ENCODE measurements at places on chromosomes 4 and X.

DNA sequence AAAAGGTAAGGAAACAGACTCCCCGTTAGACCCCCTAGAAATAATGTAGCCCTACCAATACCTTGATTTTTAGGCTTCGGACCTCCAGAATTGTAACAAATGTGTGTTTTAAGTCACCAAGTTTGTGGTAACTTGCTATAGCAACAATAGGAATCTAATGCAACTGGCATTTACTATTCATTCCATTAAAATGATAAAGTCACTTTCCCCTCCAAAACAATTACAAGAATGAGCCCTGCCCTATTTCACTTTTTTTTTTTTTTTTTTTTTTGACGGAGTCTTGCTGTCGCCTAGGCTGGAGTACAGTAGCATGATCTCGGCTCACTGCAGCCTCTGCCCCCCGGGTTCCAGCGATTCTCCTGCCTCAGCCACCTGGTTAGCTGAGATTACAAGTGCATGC, 3.5 kb upstream of the DDX60L start:
- DNase-seq, result no peak

GRCh38 chr4:169128902-169129301, 118.8 kb upstream of the CBR4 start:
- no peak for DNase-seq

DNA sequence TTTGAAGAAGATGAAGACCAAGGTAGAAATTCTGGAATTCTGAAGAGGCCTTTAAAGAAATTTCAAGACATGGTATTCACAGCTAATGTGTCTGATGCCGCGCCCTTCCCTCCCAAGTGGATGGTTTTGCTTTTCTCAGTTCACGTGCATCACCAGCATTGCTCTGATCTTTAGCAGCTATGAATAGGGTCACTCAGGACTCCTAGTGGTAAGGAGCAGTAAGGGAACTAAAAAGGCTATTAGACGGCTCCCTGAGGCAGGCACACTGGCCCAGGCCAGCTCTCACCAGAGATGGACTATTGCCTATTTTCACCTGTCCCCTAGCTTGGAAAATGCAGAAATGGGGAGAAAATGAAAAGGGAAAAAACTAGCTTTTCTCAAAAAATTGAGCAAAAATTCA, 447.5 kb upstream of the RASGEF1B start:
- peak; percentile 71 for DNase-seq

GRCh38 chr4:116499-116898, 7.8 kb upstream of the ZNF718 start:
- DNase-seq, result no peak

GRCh38 chr4:139963708-139964107, 190.3 kb downstream of the MAML3 start:
- no peak for DNase-seq

- DNase-seq, result no peak
These were observed 143.9 kb downstream of the PTCHD1 start for GRCh38 chrX:23478561-23478960.

DNA sequence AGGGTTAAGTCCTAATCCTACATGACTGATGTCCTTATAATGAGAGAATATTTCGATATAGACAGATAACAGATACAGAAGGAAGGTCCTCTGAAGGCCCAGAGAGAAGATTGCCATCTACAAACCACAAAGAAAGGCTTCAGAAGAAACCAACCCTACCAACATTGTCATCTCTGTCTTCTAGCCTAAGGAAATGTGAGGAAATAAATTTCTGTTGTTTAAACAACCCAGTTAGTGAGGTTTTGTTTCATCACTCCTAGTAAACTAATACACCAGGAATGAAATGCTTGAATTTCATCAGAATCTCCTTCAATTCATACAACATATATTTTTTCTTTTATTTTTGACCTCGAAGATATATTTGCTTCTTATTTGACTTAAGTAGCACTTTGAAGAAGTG, 1527.8 kb downstream of the STIM2 start:
- DNase-seq, result no peak

DNA sequence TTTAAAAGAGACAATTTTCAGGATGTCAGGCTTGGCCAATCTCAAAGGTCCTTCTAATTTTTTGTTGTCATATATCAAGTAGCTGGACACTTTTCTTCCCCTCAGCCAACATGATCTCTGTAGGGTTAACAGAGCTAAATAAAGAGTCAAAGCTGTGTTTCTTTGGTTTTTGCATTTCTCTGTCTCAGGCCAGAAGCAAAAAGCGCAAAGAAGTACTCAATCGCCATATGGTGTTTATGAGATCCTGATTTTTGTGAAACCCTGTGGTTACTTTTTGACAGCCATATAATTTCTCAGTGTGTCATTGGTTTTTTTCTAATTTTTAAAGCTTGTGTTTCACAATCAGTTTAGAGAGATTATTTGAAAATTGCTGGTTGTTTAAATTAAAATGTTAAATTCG, 111.9 kb downstream of the MAPK10 start:
- no peak for DNase-seq

GRCh38 chr4:54937501-54937900, 187.9 kb downstream of the KDR start:
- no peak for DNase-seq

DNA sequence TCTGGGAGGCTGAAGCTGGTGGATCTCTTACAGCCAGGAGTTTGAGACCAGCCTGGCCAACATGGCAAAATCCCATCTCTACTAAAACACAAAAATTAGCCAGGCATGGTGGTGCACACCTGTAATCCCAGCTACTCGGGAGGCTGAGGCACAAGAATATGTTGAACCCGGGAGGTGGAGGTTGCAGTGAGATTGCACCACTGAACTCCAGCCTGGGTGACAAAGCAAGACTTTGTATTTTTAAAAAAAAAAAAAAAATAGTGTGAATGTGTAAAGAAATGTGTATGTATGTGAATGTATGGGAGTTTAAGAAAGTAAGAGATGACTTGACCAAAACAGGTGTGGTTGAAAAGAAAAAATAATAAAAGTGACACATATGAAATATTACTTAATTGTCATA, 167.7 kb upstream of the TEX13C start:
- DNase-seq, result no peak

- no peak for DNase-seq
These were observed 16.0 kb upstream of the HPGD start for GRCh38 chr4:174538123-174538875.

DNA sequence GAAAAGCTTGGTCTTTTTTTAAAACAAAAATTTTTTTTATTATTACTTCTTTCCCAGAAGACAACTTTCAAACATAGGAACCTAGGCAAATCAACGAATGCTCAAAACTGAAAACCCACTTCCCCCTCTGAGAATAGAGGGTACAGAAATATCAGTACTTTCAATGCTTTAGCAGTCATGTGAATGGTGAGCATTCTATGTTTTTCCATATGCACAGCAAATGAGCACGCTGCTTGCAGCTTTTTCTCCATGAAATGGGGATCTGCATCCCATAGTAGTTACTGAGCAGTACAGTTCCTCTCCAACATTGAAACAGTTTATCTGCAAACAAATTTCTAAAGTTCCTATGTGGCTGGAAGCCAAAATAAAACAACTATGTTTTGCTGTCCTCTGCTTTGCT, 108.4 kb upstream of the BMP2K start:
- DNase-seq, result no peak

- DNase-seq, result no peak
These were observed 115.2 kb downstream of the ENPP6 start for GRCh38 chr4:184102488-184102887.

DNA sequence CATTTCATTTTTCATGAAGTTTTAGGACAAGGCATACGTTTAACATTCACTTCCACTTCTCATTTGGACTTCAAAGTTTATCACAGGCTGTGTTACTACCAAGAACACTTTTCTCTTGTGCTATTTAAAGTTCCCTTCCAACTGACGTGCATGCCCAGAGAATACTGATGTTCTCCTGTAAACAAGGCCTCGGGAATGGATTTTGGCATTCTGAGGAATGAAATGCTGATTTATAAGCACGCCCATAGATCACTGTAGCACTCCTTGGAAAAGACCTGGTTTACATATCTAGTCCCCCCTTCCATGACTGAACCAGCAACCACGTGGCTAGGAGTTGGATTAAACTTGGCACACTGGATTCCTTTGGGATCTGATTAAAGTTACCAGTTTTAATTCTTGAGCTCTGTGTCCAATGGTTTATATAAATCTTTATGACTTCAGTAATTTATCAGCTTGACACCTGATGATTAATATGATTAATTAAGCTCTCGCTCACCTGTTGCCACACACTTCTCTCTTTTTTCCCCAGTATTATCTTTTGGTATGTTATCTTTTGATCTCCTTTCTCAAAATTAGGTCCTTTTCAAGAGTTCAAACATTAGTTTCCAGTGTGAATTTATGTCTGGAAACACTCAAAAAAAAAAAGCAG, 122.4 kb upstream of the HAND2 start:
- no peak for DNase-seq

GRCh38 chrX:133796282-133796681, 189.1 kb downstream of the GPC3 start:
- no peak for DNase-seq

DNA sequence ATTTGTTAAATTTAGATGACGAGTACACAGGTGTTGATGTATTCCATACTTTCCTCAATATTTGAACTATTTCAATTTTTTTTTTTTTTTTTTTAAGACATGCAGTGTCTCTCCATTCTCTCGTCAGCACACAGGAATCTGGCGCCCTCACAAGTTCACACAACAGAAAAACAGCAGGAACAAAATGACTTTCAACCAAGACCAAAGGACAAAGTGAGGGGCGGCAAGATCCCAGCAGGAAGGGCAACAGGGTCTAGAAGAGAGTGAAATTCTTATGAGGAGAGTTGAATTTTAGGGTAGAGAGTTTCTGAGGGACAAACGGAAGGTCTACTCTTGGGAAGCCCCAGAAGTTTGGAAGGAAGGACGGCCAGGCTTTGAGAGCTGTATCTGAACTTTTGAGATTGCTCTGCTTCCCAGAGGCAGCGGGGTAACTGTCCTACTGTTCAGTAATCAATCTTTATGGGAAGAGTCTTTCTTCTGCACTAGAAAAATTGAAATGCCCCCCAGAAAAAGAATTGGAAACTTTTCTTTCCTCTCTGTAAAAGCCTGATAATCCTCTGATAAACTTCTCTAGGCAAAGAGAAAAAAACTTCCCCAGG, 760.2 kb downstream of the RAB28 start:
- DNase-seq, result peak; percentile 67

GRCh38 chr4:160371446-160371845, 1268.6 kb downstream of the RAPGEF2 start:
- DNase-seq, result no peak

GRCh38 chrX:55717521-55718497, at the start of gene RRAGB:
TSS of gene RRAGB (plus strand) at chrX:55717749. CDS start at chrX:55718328, 579 bp downstream.
- peak; percentile 92 for DNase-seq

DNA sequence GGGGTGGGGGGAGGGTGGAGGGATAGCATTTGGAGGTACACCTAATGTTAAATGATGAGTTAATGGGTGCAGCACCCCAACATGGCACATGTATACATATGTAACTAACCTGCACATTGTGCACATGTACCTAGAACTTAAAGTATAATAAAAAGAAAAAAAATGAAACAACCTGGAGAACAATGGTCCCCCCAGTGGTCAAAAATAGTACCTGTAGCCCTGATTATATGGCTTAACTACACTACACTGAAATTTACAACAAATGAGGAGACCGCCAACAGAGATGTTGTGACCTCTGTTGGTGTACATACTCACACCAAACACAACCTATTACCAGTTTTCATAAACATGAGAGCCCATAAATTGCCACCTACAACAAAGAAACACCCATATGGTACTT, 7.3 kb upstream of the MAGEE1 start:
- DNase-seq, result no peak

GRCh38 chr4:151721466-151721865, 39.3 kb downstream of the GATB start:
- DNase-seq, result peak; percentile 7

- DNase-seq, result no peak
These were observed 324.1 kb upstream of the DIPK2B start for GRCh38 chrX:45524805-45525204.

GRCh38 chrX:106802063-106802387, 448 bp upstream of the TBC1D8B start:
- peak; percentile 8 for DNase-seq

GRCh38 chr4:48912349-48912748, 5.8 kb upstream of the OCIAD2 start:
- no peak for DNase-seq

DNA sequence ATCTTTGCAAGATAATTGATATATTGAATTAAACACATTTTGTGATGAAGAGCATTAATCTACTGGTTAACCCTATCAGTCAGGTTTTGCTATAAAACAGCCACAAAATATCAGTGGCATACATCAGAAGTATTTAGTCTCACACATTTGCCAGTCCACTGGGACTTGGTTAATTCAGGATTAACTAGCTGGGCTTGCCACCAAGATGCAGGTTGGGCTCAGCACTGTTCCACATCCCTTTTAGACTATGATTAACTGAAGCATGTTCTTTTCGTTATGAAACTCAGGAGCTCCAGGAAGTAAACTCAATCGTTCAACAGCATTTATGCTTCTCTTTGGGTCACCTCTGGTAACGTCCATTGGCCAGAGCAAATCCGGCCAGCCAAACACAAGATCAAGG, 538.1 kb upstream of the HS3ST1 start:
- no peak for DNase-seq

GRCh38 chr4:81470456-81471297, 1.0 kb downstream of the RASGEF1B start:
- DNase-seq, result peak; percentile 50

DNA sequence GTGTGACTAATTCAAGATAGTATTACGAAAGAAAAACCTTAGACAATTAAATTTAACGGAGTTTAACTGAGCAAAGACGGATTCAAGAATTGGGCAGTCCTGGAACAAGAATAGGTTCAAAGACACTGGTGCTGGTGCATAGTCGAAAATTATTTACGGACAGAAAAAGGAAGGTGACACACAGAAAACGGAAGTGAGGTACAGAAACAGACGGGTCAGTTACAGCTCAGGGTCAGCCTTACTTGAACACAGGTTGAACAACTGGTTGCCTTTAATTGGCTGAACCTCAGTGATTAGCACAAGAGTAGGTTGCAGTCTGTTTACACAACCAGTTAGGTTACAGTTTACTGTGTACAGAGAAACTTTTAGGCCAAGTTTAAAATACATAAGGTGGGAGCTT, 31.5 kb downstream of the KLHL8 start:
- DNase-seq, result no peak

All from GM23338 (cell line).